ENCODE measurements at places on chromosomes 1 and 21.

GRCh38 chr21:43611598-43612369 is 47.5 kb downstream of the HSF2BP start:
- DNase-seq: peak; percentile 54

- DNase-seq: no peak
Measured at GRCh38 chr1:98452162-98452561, 209.4 kb upstream of the SNX7 start.

GRCh38 chr1:233490488-233490887 is 123.4 kb upstream of the KCNK1 start:
- DNase-seq: no peak

DNA sequence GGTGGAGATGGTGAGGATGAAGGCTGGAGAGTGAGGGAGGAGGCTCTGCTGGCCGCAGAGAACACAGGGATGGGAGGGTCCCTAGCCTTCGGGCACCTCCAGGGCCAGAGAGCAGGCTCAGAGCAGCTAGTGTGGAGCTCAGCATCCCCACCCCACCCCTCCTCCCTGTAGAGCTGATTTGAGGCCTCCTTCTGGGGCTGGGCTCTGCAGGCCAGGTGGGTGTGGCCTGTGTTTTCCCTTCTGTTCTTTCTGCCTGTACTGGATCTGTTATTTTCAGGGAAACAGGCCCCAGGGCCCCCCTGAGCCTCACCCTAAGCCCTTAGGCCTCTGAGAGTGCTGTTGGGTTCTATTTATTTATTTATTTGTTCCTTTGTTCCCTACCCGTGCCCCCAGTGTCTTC is 44.8 kb downstream of the TMCC2 start:
- DNase-seq: no peak

DNA sequence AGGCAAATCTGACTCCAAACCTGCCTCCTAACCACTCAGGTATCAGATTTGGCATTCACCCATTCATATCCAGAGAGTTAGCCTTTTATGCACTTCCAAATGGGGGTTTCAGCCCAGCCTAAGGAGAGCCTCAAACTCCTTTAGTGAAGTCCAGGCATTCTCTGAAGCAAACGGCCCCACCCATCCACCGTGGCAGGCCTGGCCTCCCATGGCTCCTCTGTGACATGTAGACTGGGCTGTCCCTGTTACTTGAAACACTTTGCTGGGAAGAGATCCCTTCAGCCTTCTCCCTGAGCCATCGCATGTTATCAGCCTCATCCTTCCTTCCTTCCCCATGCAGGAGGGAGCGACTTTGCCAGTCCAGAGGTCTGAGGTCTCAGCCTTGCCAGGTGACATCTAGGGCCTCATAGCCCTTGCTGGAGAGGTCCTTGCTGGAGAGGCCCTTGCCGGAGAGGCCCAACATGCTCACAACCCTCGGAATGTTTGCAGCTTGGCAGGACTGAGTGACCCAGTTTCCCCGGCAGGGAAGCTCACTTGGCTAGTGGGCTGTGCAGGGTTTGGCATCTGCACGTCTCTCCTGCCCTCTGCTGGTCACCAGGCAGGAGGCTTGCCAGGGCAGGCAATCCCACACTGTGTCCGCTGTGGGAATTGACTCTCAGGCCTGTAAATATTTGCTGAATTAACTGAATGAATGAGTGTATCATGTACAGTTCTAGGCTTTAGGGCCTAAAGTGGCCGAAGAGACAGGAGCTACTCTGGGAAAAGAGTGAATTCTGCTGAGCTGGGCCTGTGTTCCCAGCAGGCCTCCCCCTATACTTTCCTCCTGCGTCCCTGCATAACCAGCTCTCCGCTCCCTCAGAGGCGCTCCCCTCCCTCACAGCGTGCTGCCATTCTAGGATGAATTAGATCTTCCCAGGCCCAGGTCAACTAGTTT is 26.7 kb upstream of the RBM15 start:
- peak; percentile 42 for DNase-seq

DNA sequence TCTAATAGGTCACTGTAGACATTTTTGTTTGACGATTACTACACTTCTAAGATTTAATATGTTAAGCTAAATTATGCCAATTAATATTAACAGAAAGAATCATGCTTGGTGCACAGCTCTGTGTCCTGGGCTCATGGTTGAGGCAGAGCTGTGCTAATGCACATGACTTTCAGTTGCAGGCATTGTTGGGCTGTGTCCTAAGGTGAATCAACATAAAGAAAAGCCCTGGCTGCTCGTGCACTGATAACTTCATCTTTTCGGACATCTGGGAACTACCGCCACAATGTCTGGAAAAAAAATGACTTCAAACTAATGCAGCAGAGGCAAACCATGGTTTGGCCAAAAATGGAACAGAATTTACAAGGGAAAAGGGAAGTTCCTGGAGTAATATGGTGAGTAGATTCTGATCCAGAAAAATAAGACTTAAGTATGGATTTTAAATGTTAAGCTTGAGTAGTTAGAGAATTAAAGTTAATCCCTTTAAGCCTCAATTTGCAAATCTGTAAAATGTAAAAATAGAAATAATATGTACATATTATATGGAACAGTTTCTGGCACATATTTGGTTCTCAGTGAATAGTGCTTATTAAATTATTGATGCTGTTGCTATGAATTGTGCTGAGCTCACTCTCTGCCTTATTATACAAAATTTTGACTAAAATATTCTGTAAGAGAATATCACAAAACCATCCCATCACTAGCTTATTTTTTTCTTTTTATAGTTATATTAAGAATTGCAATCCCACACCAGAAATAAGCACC is 186.1 kb downstream of the BRINP2 start:
- no peak for DNase-seq

- DNase-seq: no peak
Measured at GRCh38 chr1:37892151-37893047, 33.0 kb upstream of the MTF1 start.

DNA sequence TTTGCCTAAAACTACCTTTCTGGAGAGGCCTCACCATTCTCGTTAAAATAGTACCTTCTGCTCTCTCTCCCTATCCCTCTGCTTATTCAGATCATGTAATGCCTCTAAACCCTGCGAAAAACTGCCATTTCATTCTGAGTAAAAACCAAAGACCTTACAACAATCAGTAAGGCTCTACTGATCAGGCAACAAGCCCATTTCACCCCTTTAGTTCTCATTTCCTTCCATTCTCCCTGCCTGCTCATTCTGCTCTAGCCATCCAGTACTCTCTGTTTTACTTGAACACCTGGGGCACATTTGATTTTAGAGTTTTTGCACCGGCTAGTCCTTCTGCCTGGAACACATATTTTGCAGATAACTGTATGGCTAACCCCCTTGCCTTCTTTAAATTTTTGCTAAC is 187.8 kb downstream of the COQ8A start:
- DNase-seq: no peak

DNA sequence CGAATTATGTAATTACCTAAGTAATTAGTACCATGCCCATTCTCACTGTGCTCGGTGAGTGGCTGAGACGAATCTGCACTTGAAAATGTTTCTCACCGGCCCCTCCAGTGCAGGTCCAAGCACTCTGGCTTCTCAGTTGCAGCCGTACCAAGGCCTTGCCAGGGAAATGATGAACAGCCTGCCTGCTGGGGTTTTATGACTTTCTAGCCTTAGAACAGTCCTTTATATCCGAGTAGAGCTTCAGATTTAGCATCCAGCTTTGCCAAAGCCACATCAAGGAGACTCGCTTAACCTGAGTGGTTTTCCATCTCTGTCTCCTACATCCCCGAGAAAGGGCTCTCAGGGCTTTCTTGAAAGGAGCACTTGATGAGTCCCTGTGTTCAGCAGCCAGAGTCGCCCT is 83.4 kb downstream of the GREM2 start:
- DNase-seq: no peak

DNA sequence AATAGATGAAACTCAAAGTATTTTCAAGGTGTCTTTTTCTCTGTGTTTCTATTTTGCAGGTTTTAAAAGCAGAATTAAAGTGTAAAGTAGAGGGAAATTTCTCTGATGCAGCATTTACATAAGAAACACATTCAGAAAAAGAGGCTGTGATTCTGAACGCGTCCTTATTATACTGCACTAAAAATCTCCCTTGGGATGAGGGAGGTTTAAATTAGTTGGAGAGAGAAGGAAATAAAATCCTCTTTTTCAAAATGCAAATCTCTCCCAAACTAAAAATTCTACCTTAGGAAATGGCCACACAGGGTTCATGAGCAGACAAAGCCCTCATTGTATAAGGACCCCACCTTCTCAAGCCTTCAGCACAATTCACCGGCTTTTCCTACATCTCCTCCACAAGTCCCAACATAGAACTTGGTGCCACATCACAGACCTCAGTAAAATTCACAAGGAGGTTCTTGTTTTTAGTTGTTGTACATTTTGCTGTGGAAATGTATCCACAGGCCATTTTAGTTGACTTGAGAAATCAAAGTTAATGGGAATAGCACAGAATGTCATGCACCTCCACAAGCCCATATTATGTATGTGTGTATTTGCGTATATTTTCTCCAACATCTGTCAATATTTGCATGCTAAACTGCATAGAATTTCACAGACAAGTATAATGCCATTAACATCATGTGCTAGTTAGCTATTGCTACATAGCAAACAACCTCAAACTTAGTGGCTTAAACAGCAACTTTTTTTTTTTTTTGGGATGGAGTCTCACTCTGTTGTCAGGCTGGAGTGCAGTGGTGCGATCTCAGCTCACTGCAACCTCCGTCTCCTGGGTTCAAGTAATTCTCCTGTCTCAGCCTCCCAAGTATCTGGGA is 59.8 kb downstream of the MAB21L3 start:
- no peak for DNase-seq

DNA sequence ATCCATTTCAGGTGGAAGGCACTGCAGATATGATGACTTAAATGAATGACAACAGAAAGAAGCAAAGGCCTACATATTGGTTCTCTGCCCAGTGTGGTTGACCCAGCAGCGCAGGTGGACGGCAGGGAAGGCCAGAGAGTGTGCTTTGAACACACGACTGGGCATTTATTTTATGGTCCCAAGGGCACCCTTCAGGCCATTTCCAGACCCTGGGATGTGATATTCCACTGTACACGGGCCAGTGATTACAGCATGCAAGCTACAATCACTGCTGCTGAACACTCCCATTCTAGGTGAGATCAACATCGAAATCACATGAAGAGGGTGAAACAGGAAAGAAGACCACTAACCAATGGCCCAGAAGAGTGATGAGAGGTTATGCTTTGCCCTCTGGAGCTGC is 33.8 kb downstream of the PCNX2 start:
- DNase-seq: no peak

- DNase-seq: no peak
Measured at GRCh38 chr1:163668472-163668871, 346.7 kb downstream of the NUF2 start.

- peak; percentile 19 for DNase-seq
Measured at GRCh38 chr21:33403786-33404585, 773 bp downstream of the IFNGR2 start.

- DNase-seq: peak; percentile 70
Measured at GRCh38 chr1:154325583-154326545, 539 bp downstream of the ATP8B2 start.

GRCh38 chr1:2228157-2228594 is at the start of gene SKI:
SKI (plus strand) TSS chr1:2228319; CDS start chr1:2228767, 448 bp downstream.
- DNase-seq: no peak

DNA sequence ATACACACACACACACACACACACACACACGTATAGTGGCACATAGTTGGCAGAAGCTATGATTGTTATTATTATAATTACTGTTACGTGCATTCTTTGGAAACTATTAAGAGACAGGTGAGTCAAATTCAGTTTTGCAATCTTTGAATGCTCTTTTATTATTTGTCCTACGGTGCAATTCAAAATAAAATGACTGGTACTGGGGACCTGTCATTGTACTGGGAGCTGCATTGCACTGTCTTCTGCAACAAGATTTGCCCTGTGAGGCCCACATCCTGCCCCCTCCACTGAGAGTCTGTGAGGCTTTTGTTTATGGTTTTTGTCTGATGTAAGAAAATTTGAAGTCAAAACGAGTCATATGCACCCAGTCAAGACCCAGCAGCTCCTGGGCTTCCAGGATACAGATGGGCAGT is 1.9 kb downstream of the LY9 start:
- DNase-seq: no peak

- DNase-seq: no peak
Measured at GRCh38 chr1:41021526-41022308, at the start of gene SLFNL1. SLFNL1 (minus strand) TSS chr1:41021725; CDS start chr1:41020660, 1,065 bp downstream.

DNA sequence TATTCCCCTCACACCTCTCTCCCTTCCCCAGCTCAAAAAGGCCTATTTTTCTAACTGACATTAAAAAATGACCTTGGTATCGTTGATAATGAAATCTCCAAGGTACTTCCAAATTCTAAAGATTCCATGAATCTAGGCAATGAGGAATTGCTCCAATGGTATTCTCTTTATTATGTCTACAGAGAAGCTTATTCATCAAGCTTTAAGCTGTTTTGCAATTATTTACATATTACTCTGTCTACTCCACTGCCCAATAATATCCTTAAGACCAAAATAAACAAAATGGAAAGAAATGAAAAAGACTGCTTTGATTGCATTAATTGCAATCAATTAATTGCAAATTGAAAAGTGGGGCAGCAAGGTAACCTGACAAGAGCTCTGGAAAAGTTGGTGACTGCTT is 7.9 kb downstream of the PLPP3 start:
- DNase-seq: no peak

GRCh38 chr1:50358962-50359361 is 64.3 kb downstream of the DMRTA2 start:
- no peak for DNase-seq

DNA sequence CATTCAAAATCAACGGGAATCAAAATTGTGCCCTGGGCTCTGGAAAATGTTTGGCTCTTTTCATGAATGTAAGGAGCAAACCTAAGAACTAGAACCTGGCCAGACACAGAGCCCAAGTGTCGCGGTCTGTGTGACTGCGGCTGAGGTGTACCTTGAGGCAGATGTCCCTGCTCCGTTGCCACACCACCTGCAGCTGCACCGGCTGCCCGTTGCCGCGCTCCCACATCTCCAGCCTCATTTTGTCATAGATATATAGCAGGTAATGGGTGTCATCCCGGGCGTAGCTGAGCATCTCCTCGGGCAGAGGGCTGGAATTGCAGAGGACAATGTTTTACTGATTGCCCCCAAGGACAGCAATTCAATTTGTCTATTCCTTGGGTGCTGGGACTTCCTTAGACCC is 18.7 kb downstream of the EXOSC10 start:
- DNase-seq: no peak

GRCh38 chr1:197725044-197725443 is 50.2 kb downstream of the DENND1B start:
- peak; percentile 2 for DNase-seq

GRCh38 chr1:84467298-84467697 is 11.8 kb upstream of the RPF1 start:
- no peak for DNase-seq

DNA sequence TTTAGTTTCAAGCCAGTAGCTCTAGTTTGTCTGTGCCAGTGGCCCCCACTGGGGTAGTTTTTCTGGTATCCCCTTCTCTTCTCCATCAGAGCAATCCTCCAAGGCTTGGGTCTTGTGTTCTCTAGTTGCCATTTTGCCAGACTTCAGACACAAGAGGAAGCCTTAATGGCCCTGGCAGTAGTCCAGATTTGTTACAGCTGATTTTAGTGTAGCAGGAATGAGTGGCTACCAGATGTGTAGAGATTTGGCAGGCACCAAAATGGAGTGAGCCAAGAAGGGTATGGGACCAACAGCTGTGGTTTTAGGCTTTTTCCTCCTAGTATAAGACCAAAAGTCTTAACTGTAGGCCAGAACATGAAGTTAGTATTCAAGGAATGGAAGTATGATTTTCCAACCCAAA is 56.8 kb downstream of the ACP6 start:
- DNase-seq: no peak
